ENCODE measurements at places on chromosomes 6 and 20. TPM values are rescaled to one million over a fixed set of nuclear protein-coding genes. Genes with fewer than 3 reads are reported as not detected.

GRCh38 chr20:46757754-46758678 lies 48.6 kb downstream of the SLC2A10 start:
- H3K27ac ChIP-seq = no peak overlapping the region
- H3K36me3 ChIP-seq = no peaks in the 10 kb centered on the region
- peaks cover 2% of the 10 kb centered on the region for H3K27me3 ChIP-seq
- no peaks in the 10 kb centered on the region for H3K4me1 ChIP-seq

Gene LKAAEAR1
- not detected for total RNA-seq

Gene DUSP15
- total RNA-seq = 2.1 TPM

GRCh38 chr6:135837735-135838449 lies 13.6 kb upstream of the PDE7B start:
- no peaks in the 10 kb centered on the region for H3K36me3 ChIP-seq
- no peak for DNase-seq
- H3K4me1 ChIP-seq = peaks cover 13% of the 10 kb centered on the region
- no peak overlapping the region for H3K27ac ChIP-seq

All from endothelial cell (in vitro differentiated cells).